ENCODE measurements at places on chromosomes 1 and 21. TPM values are rescaled to one million over a fixed set of nuclear protein-coding genes. Genes with fewer than 3 reads are reported as not detected.

DNA sequence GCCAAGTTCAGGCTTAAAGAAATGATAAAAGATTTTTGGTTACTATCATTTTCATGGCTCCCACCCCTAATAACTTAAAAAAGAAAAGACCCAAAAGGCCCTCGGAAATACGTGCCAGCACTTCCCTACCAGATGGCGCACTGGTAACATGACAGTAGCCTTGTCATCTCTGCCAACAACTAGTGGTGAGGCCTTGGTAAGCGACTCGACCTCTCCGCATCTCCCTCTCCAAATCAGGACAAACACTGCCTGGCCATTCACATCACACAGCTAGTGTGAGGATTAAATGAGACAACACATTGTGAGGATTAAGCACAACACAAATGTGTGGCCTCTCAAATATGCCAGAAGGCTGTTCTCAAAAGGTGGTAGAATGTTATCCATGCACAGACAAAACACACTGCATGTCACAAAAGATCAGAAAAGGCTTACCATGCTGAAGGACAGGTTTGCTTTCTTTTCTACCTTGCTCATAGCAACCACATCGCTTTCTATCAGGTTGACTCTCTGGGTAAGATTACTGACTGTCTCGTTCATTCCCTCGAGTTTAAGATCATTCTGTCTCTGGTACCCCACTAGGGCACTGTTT is 16.4 kb downstream of the TEX38 start:
- no peak overlapping the region for H3K27ac ChIP-seq
- no peaks in the 10 kb centered on the region for H3K27me3 ChIP-seq
- peaks cover 61% of the 10 kb centered on the region for H3K36me3 ChIP-seq
- H3K4me1 ChIP-seq, result no peaks in the 10 kb centered on the region

The OR2T35 gene
- total RNA-seq, result not detected

GRCh38 chr1:104868794-104869193 is 1119.1 kb downstream of the AMY1C start:
- H3K4me3 ChIP-seq, result no peak overlapping the region
- H3K36me3 ChIP-seq, result no peaks in the 10 kb centered on the region
- H3K27ac ChIP-seq, result no peak overlapping the region
- H3K4me1 ChIP-seq, result no peaks in the 10 kb centered on the region
- DNase-seq, result no peak

DNA sequence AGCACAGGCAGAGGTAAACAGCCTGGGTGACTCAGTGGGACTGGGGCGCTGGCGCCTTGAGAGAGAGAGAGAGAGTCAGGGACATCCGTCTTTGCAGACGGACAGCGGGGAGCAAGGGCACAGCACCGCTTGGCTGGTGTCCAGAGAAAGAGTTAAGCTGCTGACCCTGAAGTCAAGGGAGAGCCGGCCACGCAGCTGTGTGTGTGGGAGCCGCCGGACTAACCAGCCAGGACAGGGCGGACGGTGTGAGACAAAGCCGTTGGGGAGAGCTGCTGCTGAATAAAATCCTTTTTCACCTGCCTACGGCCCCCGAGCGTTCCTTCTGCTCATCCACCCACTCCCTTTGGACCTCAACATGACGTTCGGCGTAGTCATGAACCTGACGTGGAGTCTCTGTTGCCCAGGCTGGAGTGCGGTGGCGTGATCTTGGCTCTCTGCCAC is 14.5 kb downstream of the CFAP74 start:
- H3K4me1 ChIP-seq, result no peaks in the 10 kb centered on the region
- no peaks in the 10 kb centered on the region for H3K27me3 ChIP-seq
- DNase-seq, result no peak
- no peak overlapping the region for H3K4me3 ChIP-seq
- no peak overlapping the region for H3K27ac ChIP-seq
- H3K36me3 ChIP-seq, result no peaks in the 10 kb centered on the region

The TEDDM1 gene
- not detected for total RNA-seq

DNA sequence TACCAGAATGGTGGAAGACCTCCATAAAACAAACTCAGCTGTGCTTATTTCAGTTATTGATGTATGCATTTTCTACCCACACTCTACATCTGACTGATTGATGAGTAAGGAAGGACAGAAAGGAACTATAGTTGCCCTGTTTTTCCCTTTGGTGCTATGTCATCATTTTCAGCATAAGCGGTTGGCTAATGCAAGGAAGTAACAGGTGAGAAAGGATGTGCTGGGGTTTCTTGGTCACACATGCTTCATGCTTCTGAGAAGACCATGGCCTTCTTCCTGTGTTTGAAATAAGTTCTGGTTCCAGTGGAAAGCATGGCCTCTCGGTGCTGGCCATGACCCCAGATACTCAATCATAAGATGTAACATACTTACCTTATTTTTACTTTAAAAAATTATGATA is 541.2 kb downstream of the PTPRU start:
- no peaks in the 10 kb centered on the region for H3K27me3 ChIP-seq
- H3K4me1 ChIP-seq, result no peaks in the 10 kb centered on the region

GRCh38 chr1:4797016-4797410 is 142.6 kb downstream of the AJAP1 start:
- H3K4me1 ChIP-seq, result no peaks in the 10 kb centered on the region
- H3K27ac ChIP-seq, result no peak overlapping the region
- no peaks in the 10 kb centered on the region for H3K27me3 ChIP-seq
- H3K36me3 ChIP-seq, result no peaks in the 10 kb centered on the region

DNA sequence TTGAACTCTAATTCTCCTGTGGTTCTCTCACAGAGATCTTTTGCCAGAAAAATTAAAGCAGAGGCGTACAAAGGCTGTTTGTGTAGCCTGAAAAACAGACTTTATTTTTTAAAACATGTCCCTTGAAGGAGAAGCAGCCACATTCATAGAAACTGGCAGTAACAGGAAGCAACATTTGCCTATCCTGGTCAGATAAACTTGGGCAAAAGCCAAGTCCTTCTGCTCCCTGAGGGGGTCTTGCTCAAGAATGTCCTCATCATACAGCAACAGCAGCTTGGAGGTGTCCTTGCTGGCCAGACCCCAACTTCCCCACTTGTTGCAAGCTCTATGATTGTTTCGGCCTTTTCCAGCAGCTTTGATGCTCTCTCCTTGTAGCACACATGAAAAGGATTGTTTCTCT is 36.3 kb downstream of the MSTO1 start:
- DNase-seq, result no peak
- no peaks in the 10 kb centered on the region for H3K27me3 ChIP-seq
- H3K36me3 ChIP-seq, result no peaks in the 10 kb centered on the region
- no peak overlapping the region for H3K4me3 ChIP-seq
- H3K27ac ChIP-seq, result no peak overlapping the region

DNA sequence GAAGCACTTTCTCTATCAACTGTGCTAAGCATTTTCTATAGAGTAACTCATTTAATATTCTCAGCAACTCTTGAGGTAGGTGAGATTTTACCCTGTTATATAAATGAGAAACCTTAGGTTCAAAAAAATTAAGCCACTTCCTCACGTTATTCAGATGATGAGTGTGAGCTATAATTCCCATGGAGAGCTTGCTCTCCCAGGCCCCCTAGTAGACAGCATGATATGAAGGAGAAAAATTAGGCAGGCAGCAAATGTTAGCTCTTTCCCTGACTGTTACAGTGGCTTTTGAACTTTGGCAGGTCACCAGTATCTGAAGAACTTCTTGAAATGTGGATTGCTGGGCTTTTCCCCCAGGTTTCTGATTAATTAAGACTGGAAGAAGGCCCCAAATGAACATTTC is 753.1 kb downstream of the NCAM2 start:
- no peak for DNase-seq
- no peaks in the 10 kb centered on the region for H3K4me1 ChIP-seq
- no peak overlapping the region for H3K27ac ChIP-seq
- no peak overlapping the region for H3K4me3 ChIP-seq

DNA sequence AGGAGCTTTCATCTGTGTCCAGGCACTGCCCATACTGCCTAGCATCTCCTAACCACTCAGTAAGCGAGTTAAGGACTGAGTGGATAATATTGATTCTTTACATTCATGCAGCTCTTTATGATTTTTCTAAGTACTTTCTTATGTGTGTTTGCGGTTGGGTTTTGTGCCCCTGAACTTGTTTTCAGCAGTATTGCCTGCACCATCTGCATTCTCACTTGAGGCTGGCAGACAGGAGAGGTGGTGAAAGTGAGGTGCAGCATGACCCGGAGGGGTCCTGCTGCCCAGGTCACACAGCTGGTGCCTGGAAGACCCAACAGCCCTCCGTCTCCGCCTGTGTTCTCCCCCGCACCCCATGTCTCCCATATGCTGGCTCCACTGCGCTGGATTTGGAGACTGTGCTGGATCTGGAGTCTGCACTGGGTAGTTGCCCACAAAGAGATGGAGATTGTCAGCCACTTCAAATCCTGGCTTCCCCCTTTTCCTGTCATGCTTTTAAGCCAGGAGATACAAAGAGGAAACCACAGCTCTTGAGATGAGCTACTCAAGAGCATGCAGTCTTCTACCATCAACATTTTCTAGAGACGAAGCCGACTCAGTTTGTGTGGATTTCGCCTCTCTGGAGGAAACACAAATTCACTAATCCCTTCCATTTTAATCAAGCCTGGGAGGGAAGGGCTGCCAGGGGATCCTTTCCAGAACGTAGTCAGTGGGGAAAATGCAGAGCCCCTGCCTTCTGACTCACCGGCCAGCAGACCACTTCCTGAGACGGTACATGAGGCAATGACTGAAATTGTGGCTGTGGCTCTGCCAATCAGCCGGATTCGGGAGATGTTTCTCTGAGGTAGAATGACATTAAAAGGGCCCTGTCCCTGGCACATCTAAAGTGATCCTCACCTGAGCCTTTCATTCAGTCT is 71.7 kb upstream of the ANGPTL1 start:
- H3K27ac ChIP-seq, result no peak overlapping the region
- H3K4me3 ChIP-seq, result no peak overlapping the region

The FMO2 gene
- not detected for total RNA-seq

GRCh38 chr21:39502631-39503030 is 50.9 kb downstream of the SH3BGR start:
- H3K4me1 ChIP-seq, result no peaks in the 10 kb centered on the region
- no peak overlapping the region for H3K4me3 ChIP-seq
- H3K27ac ChIP-seq, result no peak overlapping the region
- no peaks in the 10 kb centered on the region for H3K36me3 ChIP-seq
- H3K27me3 ChIP-seq, result no peaks in the 10 kb centered on the region
- no peak for DNase-seq

The FAM167B gene
- 3.2 TPM for total RNA-seq

DNA sequence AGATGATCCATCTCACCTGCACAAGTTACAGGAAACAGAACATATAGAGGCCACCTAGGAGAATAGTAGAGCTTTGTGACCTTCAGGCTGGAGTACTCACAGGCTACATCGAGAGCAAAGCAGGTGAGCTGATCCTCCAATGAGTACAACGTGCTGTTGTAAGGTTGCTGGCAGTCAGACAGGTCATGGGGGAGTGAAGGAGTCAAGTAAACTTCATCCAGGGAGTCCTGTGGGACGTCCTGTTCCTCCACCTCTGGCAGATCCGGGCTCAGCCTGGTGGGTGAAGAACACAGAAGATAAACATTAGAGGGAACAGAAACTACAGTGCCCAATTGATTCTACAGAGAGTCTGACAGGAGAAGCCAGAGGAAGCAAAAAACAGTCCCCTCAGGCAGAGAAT is 62.5 kb downstream of the PRKAB2 start:
- no peak overlapping the region for H3K4me3 ChIP-seq
- no peak overlapping the region for H3K27ac ChIP-seq
- H3K4me1 ChIP-seq, result no peaks in the 10 kb centered on the region
- H3K27me3 ChIP-seq, result no peaks in the 10 kb centered on the region

DNA sequence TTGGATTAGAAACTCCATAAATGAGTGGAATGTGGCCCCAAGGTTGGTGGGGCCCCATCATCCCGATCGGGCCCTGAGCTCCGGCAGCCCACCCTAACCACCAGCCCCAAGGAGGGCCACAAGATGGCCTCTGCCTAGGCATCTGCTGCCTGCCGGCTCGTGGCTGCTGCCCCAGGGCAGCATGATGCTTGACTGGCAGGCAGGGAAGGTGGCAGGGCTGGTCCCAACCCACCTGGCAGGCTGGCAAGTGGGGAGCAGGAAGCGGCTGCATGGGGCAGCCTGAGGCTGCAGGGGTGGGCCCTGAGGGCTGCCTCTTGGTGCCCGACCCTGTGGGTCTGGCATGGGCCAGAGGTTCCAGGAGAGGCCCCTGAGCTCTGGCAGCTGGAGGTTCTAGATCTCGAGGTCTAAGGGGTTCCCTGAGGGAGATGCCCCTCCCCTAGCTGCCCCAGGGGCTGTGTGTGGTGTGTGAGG is 760 bp upstream of the GJC2 start:
- H3K36me3 ChIP-seq, result no peaks in the 10 kb centered on the region
- no peak overlapping the region for H3K27ac ChIP-seq
- H3K4me3 ChIP-seq, result no peak overlapping the region
- H3K4me1 ChIP-seq, result 0 out of 2 replicates have a peak, but pooled peaks cover 9% of the 10 kb centered on the region
- peak; percentile 45 for DNase-seq

DNA sequence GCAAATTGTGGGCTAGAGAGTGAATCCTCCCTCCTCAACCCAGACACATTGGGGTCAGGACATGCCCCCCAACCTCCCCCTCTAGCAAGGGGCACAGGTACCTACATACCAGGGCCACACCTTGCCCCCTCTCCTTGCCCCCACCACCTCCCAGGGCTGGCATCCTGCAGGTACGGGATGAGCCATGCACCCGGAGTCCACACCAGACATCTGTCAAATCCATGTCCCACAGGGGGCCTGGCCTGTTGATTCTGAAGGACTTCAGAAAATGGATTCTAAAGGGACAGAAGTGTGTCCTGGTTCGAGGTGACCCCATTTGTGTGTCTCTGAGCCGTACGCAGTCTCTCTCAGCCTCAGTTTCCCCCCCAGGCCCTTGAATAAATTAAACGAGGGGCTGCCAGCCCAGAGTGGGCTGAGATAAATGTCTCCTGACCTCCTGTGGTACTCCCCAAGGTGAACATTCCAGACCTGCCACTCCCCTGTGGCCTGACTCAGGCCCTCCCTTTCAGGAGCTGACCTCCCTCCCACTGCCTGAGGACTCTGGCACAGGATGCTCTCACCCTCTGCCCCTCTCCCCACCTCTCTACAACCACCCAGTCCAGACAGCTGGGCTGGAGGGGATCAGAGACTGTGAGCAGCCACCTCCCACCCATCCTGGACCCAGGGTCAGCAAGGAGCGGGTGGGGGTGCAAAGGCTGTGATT is 94.5 kb downstream of the EPHB2 start:
- no peak overlapping the region for H3K4me3 ChIP-seq
- H3K27me3 ChIP-seq, result no peaks in the 10 kb centered on the region
- H3K27ac ChIP-seq, result no peak overlapping the region
- DNase-seq, result no peak
- H3K36me3 ChIP-seq, result no peaks in the 10 kb centered on the region

GRCh38 chr1:228348708-228349467 is 57.7 kb downstream of the TRIM11 start:
- no peak overlapping the region for H3K4me3 ChIP-seq
- no peaks in the 10 kb centered on the region for H3K4me1 ChIP-seq
- no peaks in the 10 kb centered on the region for H3K36me3 ChIP-seq
- H3K27me3 ChIP-seq, result no peaks in the 10 kb centered on the region

The RSPO1 gene
- 0.21 TPM for total RNA-seq

DNA sequence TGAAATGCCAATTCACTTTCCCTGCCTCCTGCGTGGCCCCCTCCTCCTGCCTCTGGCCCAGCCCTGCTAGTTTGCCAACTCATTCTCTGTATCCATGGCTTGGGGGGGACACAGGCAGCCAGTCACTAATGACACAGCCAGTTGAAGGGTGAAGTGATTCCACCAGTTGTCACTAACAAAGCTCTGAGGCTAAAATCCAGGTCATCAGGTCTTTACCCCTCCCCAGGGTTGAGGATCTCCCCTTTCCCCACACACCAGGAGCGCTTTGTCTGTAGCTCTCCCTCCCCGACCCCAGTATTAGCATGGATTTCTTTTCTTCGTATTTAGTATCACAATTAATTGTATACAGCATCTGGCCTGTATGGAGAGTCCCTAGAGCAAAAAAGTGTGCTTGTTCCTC is 394.1 kb downstream of the RRAGC start:
- H3K36me3 ChIP-seq, result no peaks in the 10 kb centered on the region
- H3K4me3 ChIP-seq, result no peak overlapping the region
- no peak for DNase-seq

The BSND gene
- 0.43 TPM for total RNA-seq

All from H1 (cell line).